T1000 (cell line): ENCODE measurements at places on chromosomes 1 and 21.

GRCh38 chr1:94846308-94846707 lies 26.2 kb downstream of the SLC44A3 start:
- no peak for DNase-seq

DNA sequence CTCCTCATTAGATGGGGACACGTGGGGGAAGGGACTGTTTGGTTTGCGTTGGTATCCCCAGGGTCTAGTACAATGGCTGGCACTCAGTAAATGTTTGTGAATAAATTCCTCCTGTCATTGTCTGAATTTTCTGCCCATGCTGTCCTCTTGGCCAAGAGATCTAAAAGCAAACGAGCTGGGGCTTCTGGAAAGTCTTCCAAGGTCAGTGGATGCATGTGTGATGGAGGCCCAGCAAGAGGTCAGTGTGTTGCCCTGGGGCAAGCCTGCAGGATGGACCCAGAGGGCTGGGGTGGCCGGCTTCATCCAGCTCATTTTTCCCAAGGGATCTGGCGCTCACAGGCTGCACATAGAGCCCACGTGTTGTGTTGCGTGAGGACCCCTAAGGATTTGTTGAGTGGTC lies 30.0 kb upstream of the JUN start:
- no peak for DNase-seq

DNA sequence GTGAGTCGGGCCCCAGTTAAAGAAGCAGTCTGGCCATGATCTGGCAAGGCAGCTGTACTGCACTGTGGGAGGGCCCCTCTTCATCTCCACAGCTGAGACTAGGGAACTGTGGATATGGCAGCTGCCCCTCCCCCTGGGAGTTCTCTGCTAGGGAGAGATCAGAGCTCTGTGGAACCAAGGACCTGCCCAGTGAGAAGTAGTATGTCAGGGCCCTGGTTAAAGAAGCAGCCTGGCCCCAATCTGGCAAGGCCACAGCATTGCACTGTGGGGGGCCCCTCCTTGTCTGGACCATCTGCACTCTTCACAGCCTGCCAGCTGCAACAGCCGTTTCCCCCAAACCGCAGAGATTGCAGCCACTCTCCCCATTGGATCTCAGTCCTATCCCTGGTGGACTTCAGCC lies 208.5 kb downstream of the DNAH14 start:
- no peak for DNase-seq

GRCh38 chr1:51567653-51568052 lies 48.6 kb upstream of the EPS15 start:
- peak; percentile 74 for DNase-seq

DNA sequence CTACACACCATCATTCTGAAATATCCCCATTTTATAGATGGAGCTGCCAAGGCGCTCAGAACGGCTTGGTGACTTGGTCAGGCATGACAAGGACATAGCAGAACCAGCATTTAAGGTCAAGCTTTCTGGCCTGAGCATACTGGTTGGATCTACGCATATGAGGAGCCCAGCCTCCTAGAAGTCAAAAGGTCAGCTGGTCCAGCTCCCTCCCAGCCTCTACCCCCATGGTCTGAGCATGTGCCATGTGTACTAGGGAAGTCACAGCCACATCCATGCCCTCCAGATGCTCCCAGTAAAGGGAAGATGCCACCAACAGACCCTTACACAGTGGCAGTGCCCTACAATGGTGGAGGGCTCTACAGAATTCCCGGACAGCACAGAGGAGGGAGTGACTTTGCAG lies 96.7 kb downstream of the EPHB2 start:
- no peak for DNase-seq

DNA sequence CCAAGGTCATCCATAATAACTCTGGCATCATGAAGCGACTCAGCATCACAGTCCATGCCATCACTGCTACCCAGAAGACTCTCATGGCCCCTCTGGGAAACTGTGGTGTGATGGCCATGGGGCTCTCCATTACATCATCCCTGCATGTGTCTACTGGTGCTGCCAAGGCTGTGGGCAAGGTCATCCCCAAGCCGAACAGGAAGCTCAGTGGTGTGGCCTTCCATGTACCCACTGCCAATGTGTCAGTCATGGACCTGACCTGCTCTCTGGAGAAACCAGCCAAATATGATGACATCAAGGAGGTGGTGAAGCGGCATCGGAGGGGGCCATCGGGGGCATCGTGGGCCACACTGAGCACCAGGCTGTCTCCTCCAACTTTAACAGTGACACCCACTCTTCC lies 65.1 kb upstream of the ARHGAP29 start:
- DNase-seq, result no peak

GRCh38 chr1:16605532-16606505 lies 7.5 kb downstream of the NBPF1 start:
- DNase-seq, result no peak

GRCh38 chr1:154360288-154360687 lies 35.0 kb downstream of the ATP8B2 start:
- no peak for DNase-seq
